ENCODE measurements at places on chromosomes 7 and 10.

DNA sequence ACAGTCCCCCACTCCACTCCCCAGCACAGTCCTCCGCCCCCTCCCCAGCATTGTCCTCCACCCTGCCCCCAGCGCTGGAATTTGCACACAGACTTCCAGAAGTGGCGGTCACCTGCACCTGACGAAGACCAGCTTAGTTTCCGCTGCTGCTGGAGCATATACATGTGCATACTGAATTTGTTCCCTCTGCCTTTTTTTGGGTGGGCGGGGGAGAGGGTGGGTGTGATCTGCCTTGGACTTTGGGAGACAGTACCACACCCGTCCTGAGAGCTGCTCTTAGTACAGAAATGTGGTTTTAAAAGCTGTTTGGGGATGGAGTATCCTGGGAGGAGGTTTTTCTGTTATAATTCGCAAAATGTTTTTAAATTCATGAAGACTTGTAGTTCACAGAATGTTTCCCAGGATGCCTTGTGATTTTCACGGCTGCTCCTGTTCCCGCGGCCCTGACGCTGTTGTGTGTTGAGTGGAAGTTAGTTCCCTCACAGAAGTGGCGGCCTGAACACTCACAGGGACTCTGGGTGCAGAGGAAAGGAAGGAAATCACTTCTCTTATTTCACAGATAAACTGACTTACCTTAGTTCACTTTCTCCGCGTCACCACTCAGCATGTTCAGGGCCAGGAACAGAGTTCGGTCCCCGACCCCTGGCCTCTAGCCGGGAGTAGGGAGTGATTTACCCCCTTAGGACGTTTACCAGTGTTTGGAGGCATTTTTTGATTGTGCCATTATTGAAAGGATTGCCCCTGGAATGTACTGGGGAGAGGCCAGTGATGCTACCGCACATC is 18.6 kb downstream of the PFKP start:
- no peak for DNase-seq

DNA sequence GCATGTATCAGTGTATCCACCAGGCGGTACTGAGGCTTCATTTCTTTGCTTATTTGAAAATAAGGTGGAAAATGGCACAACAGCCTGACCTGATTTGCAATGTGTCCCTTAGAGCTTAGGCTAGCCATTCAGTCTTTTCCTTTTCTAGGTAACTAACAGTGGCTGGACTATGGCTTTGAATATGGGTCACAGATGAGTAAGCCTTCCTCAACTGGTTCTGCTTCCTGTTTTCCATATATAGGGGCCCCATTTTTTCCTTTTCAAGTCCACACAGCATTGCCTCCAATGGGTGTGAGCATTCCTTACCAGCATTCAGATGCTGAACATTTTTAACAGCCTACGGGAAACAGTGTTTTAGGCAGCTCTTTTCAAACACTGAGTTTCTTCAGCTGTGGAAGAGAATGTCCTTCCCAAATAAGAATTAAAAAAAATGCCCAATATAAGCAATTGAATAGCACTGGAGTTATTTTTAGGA is 3.9 kb upstream of the ITGB1 start:
- no peak for DNase-seq

DNA sequence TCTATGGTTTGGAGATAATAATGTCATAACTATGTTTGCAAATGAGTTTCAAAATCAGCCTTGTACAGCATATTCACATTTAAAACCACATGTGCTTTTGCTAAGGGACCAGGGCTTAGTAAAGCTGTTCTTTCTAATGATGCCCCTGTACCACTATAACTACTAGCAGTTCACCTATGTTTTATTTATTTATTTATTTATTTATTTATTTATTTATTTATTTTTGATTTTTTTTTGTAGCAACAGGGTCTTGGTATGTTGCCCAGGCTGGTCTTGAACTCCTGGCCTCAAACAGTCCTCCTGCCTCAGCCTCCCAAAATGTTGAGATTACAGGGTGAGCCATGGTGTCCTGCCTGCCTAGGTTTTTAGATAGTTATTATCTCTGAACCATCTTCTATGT is 96.9 kb downstream of the CFAP58 start:
- DNase-seq, result no peak

- DNase-seq, result no peak
Measured at GRCh38 chr10:6233725-6234277, 31.1 kb downstream of the PFKFB3 start.

- no peak for DNase-seq
Measured at GRCh38 chr10:126465771-126466170, 77.5 kb upstream of the ADAM12 start.

DNA sequence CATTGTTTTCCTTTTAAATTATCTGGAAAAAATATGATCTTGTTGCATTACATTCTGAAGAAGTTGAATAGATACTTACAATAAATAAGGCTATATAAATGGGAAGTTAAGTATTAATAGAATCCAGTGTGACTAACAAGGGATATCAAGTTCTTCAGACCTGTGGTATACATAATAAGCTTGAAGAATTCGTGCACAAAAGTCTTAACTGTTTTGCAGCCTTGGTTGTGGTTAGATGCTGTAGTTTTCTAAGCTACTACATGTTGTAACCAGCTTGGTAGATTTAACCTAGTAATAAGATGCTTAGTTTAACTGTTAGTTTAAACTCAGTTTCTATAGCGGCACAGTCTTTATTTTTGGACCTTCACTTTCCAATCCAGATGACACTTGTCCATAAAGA is 106.2 kb upstream of the GLCCI1 start:
- no peak for DNase-seq
